ENCODE measurements at places on chromosomes 6 and 20. TPM values are rescaled to one million over a fixed set of nuclear protein-coding genes. Genes with fewer than 3 reads are reported as not detected.

Gene BPIFA1
- not detected for polyA plus RNA-seq

DNA sequence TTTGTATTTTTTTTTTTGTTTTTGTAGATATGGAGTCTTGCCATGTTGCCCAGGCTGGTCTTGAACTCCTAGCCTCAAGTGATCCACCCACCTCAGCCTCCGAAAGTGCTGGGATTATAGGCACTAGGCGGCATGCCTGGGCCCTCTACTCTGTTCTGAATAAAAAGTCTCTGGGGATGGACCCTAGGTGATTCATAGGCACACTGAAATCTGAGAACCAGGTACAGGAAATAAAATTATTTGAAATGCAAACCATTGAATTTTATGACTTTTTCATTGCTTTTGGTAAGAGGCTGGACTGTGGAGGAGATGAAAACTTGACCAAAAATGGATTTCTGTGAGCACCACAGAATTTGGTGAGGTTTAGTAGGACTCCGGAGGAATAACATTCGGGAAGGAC, 117.5 kb downstream of the PRIM2 start:
- DNase-seq: no peak

DNA sequence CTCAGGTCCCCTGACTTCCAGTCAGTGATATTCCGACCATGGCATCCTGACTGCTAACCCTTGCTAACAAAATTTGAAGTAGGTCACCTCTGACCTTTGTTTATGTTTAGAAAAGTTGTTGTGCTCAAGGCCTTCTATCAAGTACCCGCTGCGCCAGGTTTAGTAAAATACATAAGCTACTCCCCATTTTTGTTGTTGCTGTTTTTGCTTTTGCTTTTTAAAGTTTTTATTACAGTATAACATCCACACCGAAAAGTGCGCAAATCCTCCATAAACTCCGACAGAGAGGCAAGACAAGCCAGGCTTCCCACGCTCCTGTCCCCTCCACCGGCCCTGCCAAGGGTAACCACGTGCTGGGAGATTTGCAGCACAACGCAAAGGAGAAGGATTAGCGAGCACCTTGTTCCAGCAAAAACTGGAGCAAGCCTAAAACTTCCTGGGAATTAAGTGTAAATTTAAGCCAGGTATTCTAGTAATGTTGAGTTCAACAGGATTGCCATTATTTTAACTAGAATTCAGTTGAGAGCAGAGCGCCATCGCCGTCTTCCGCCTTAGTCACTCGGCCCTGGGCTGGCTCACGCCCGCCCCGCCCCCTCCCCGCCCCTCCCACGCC, 17.8 kb upstream of the HMGN4 start:
- no peak for DNase-seq

DNA sequence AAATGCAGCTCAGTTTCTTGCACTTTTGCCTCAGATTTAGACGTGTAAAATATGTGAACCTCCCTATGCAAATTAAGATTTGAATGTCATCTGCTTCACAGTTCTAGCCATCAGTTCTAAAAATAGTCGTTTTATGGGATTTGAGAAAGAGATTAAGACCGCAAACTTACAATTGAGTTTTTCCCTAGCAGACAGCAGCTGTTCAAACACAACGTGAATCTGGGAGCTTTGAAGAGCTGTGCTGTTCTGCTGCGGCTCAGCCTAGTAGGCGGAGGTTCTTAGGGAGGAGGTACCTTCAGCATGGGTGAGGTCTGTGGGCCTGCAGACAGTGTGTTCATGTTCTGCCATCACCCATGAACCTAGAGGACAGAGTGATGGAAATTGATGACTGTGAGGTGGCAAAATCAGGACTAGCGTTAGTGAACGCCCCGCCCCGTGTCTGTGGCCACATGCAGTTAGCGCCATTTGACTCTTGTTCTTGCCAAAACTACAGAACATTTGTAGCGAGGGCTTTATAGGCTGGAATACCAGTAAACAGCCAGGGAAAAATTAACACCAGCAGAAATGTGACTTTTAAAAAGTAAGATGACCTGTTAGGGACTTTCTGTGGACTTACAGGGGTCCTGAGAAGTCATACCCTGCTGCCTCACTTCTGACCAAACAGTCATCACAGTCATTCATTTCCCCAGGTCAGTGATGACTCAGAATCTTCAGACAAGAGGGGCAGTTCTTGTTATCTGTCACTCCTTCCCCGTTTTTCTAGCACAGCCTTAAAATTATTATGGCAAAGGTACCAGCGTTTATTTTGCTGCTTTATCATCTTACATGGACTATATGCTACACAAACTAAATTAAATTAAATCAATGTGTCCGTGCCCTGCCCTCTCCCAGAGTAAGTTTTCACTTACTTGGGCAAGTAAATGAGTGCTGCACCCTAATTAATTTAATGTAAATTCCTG, 84.3 kb upstream of the TMEM181 start:
- DNase-seq: peak; percentile 31

- no peak for DNase-seq
Observed at GRCh38 chr20:51265361-51265760, 242.5 kb upstream of the KCNG1 start.

DNA sequence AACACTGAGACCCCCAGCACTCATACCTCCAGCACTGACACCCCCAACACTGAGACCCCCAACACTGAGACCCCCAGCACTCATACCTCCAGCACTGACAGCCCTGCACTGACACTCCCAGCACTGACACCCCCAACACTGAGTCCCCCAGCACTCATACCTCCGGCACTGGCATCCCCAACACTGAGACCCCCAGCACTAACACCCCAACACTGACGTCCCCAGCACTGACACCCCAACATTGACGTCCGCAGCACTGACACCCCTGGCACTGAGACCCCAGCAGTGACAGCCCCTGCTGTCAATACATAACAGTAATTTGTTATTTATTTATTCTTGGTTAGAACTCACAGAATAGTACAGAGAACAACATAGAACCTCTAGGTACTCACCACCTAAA, 58.0 kb downstream of the ERMARD start:
- no peak for DNase-seq

DNA sequence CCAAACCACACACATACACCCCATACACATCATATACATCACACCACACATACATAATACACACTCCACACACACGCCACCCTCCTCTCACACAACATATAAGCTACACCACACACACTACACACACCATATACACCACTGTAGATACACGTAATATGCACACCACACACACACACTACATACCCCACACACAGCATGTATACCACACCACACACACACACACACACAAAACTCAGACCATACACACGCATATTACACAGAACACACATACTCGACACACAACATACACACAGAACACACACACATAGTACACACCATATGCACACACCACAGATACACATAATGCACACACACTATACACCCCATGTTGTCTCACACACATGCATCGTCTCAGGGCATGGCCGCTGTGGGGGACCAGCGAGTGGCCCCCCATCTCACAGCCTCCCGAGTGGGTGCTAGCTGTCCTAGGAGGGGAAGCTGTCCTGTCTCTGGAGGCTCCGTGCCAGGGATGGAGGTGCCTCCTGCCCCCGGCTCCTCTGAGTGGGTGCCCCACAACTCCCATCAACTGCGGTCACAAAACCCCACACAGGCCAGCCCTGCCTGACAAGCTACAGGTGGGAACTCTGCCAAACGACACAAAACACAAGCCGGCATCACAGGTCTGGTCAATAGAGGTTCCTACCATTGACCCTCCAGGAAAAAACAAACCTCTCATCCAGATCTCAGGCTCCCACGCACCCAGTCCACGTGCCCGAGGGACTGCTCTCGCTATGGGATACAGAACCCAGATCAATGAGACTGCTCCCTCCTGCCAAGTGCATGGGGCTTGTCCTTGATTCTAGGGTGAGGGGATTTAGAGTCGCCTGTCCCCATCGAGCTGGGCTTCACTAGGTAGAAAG, 49.1 kb downstream of the DACT2 start:
- no peak for DNase-seq

DNA sequence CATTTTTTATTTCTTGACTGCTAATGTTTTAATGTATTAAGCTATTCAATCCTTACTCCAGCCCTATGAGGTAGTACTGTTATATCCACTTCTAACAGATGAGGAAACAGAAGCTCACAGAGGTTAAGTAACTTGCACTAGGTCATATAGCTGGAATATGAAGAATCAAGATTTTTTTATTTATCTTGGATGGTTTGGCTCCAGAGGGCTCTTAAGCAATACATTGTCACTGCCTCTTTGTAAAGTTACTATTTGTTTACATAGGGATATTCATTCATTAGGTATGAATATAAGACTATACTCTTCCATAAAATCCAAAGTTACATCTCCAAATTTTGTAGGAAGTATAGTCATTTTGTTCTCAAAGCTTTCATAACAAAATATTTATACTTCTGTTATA, 113.8 kb downstream of the LAMP5 start:
- DNase-seq: no peak

- DNase-seq: no peak
Observed at GRCh38 chr6:161181121-161181520, 92.7 kb downstream of the AGPAT4 start.

DNA sequence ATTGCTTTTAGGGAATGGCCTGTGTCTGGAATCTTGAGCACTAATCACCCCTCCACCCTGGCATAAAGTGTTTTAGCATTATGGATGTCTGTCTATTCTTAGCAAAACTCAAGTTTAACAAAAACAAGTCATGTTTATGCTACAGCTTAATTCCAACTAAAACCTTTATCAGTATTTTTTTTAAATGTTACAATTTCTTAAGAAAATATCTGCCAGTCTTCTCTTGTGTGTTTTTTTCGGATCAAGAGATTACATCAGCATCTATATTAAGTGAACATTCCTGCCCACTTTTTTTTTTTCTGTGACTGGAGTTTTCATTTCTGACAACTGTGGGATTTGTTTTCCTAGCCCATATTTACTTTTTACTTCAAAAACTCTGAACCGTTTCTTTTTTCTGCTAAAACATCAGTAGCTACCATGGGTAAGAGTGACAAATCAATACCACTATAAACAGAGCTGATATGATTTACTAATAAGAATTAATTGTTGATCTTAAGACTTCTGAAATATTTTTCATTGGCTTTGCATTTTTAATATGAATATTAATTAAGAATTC, 94.3 kb downstream of the EDN1 start:
- no peak for DNase-seq

GRCh38 chr6:138107078-138107751, at the start of gene PERP:
Gene PERP, minus strand, starts transcription at chr6:138107419. Its CDS starts 79 bp downstream, at chr6:138107340.
- DNase-seq: no peak

- peak; percentile 79 for DNase-seq
Observed at GRCh38 chr20:63740627-63741353, 1.2 kb downstream of the SLC2A4RG start.

DNA sequence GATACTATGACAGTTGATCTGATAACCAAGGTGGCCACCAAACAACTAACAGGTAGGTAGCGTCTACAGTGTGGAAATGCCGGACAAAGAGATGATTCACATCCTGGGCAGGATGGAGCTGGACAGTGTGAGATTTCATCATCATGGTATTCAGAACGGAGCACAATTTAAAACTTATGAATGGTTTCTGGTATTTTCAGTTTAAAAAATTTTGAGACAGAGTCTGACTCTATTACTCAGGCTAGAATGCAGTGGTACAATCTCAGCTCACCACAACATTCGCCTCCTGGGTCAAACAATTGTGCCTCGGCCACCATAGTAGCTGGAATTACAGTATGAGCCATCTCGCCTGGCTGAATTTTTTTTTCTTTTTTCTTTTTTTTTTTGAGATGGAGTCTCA, 43.8 kb downstream of the CEP57L1 start:
- no peak for DNase-seq

Gene ESF1
- polyA plus RNA-seq: 27.4 TPM

DNA sequence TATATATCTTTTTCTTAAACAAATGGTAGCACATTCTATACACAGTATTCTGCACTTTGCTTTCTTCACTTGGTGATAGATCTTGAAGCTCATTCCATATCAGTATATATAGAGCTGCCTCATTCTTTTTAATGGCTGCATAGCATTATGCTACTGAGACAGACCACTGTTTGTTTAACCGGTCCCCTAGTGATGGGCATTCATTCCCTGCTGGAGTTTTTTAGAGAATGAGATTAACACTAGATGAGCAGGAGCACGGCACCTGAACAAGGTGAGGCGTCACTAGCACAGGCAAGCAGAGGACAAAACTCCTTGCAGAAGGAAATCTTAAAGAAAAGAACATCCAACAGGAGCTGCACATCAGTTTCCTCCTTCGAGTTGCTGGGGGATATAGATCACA, 69.6 kb downstream of the GNAS-AS1 start:
- DNase-seq: no peak

- DNase-seq: no peak
Observed at GRCh38 chr6:166591961-166592520, 5.6 kb upstream of the RAMACL start.

Gene LINC00237
- polyA plus RNA-seq: not detected

Data from left renal cortex interstitium (tissue), 4 donors.